ENCODE measurements at places on chromosomes 2 and 18. TPM values are rescaled to one million over a fixed set of nuclear protein-coding genes. Genes with fewer than 3 reads are reported as not detected.

DNA sequence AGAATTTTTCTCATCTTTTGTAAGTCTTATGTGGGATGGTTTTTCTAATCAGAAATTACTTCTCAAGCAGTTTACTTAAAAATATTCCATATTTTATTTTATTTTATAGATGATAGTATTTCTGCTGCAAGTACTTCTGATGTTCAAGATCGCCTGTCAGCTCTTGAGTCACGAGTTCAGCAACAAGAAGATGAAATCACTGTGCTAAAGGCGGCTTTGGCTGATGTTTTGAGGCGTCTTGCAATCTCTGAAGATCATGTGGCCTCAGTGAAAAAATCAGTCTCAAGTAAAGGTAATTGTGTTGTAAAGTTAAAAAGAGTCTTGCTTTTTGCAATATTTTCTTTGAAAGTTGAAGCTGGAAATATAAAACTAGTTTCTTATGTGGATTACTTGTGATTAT is 76.2 kb downstream of the EML4 start:
- no peak for DNase-seq

DNA sequence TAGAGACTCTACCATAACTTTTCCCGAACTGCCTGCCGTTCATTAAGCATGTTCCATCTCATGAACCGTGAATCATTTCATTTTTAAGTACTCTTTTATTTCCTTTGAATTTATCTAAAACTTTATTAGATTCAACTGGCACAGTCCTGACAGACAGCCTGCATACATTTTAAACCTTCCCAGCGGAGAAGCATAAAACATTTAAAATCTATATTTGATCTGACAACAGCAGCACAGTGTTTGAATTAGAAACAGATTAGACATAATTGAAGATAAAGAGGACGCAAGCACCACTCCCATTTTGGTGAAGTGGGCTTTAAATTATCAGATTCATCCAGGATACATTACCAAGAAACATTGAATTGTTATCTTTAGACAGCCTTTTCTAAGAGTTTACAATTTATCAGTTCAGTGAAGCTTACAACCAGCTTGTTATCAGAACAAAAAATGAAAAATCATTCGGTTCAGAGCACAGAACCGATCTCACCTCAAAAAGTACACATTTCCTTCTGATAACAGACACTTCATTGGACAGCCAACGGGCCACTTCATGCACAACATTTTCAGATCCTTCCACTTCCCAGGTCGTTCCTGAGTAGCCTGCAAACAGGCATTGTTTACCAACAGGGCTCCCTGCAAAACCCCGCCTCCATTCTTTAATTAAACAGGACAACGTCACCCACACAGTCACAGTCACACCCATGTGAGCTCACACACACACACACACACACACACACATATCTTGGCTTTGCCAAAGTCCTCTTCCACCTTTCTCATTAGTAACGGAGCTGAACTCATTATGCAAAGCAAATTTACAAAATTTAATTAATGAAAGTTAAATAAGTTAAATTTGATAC is 171.2 kb downstream of the SP3 start:
- peak; percentile 30 for DNase-seq

DNA sequence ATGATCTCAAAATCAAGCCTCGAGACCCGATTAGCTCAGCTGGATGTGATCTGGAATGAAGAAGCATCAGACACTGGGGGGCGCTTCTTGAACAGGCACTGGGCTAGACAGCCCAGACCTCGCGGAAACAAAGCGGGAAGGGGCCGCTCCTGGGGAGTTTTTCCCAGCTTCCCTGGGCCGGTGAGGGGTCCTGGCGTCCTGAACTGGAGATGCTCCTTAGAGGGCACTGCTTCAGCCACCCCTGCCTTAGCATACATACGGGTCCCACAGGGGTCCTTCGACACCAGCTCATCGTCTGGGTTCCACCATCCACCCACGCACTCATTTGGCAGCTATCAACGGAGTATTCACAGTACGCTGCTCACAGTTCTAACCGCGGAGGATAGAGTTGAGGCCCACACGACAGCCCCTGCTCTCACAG is 146.7 kb downstream of the TSN start:
- DNase-seq, result no peak

The POTEJ gene
- total RNA-seq, result 0.17 TPM

The EPHA4 gene
- total RNA-seq, result 17.1 TPM

DNA sequence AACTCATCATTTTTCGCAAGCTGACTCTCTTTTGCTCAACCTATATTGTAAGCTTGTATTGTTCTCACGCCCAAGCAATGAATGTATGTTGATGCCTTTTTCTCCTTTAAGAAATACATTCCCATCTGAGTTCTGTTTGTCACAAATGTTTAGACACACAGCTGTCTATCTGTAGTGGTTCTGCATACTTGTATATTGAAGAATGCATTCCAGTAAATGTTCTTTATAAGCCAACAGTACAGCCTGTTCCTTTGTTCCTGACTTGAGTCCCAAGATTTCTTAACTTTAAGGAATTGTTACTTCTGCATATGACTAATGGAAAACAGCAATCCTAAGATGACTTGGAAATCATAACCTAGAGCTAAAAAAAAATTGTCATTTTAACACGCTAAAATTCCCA is 849.1 kb upstream of the POU3F3 start:
- DNase-seq, result no peak

The SPP2 gene
- total RNA-seq, result not detected

DNA sequence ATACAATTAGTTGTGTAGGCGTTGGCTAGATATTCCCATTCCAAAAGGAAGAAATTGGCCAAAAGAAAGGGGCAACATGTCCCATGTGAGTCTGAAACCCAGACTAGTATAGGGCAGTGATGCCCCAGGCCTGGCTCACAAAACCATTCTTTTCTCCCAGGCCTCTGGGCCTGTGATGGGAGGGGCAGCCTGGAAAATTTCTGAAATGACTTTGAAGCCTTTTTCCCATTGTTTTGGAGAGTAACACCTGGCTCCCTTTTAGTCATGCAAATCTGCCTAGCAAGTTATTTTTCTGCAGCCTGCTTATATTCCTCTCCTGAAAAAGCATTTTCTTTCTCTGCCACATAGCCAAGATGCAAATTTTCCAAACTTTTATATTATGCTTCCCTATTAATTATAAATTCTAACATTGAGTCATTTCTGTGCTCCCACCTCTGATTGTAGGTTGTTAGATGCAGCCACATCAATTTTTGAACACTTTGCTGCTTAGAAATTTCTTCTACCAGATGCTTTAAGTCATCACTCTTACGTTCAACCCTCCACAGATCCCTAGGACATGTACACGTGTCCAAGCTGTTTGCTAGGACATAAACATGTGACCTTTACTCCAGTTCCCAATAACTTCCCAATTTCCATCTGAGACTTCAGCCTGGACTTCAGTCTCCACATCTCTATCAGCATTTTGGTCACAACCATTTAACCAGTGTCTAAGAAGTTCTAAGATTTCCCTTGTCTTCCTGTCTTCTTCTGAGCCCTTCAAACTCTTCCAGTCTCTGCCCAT is 76.1 kb upstream of the MC4R start:
- no peak for DNase-seq

DNA sequence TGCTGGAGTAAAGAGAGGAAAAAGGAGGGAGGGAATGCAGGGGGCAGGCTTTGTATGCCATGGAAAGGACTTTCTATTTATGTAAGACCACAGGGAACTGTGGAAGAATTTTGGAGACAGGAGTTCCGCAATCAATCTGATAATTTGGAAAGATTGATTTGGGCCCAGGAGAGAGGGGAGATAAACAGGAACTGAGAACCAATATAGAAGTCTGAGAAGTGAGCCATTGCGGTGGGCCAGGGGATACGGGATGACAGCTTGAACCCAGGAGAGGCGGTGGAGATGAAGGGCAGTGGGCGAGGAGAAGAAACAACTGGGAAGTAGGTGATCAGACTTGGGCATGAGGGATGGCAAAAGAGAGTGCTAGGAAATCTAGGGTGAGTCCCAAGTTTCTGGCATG is 23.7 kb downstream of the RASGRP3 start:
- DNase-seq, result no peak

DNA sequence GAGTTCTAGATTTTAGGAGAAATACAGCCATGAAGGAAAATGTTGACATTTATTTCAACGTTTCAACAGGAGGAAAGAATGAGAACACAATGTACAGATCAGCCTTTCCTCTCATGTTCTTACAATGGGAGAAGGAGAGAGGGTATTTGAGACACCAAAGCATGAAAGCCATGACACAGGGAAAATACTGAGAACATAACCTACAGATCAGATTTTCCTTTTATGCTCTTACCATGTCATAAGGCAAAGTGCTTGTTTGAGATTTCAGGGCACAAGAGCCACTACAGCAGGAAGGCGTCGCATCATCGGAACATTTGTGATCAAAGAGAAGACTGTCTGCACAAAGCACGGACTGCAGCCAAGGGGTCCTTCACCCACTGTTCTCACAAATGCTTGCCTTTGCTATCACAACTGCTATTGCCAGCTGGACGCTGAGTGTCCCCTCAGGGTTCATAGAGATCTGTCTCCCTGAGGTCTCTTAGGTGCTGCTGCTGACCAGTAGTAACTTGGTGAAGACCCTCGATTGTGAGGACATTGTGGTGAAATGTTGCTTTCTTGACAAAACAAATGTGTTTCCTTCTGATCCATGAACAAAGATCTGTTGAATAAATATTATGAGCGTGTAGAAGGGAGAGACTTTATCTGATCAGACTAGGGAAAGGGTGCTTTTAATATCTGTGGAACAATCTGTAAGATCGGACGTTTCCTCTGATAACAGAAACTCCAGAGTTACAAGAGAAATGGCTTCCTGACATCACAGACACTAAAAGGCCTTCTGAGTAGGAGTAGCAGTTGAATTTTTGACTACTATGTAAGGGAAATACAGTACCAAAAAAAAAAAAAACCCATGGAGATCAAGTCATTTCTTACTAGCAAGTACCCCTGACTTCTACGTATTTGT is 6.4 kb upstream of the IL1RL1 start:
- DNase-seq, result no peak

All from colonic mucosa (tissue), 4 donors.